Small intestine (tissue), 16 donors: ENCODE measurements at places on chromosomes 2 and 18.

- DNase-seq: peak; percentile 22
Measured at GRCh38 chr2:7703048-7703447, 785.8 kb downstream of the RNF144A start.

DNA sequence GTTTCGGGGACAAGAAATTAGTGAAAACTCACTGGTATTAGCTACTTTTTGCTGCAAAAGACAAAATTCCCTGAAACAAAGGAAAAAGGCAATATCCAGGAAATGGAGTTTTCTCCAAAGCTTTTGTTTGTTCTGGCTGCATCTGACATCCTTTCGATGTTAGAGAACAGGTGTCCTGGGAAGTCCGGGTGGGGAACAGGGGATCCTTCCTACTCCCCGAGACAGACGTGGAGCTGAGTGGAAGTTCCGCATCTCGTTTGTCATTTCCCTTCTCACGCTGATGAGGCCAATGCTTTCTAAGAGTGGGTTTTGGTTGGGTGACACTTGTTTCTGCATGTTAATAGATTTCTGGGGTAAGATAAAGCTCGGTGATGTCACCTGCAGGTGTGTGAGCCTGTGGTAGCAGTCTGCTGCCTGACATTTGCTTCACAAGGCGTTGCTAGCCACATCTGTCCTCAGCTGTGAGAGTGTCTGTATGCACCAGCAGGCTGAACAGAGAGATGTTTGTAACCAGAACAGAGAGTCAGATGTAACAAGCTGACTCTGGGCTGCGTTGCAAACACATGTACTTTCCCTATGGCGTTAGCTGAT, 125.9 kb downstream of the ACOXL start:
- DNase-seq: peak; percentile 63

DNA sequence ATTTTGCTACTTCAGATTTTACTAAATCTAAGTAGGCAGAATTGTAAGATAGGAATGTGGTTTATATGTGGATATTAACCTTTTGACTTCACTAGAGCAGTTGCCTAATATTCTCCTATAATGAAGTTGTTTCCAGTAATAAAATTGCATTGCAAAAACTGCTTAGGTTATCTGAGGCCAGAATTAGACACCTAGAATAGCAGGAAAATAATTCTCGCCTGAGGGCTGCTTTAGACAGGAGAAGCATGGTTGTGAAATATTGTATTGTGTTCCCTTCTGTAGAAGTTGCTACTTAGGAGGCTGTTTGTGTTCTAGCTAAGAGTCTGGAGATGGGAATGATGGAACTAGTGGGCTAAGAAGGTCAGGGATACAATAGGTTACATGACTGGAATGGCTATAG, 146.3 kb downstream of the PLCL1 start:
- no peak for DNase-seq

DNA sequence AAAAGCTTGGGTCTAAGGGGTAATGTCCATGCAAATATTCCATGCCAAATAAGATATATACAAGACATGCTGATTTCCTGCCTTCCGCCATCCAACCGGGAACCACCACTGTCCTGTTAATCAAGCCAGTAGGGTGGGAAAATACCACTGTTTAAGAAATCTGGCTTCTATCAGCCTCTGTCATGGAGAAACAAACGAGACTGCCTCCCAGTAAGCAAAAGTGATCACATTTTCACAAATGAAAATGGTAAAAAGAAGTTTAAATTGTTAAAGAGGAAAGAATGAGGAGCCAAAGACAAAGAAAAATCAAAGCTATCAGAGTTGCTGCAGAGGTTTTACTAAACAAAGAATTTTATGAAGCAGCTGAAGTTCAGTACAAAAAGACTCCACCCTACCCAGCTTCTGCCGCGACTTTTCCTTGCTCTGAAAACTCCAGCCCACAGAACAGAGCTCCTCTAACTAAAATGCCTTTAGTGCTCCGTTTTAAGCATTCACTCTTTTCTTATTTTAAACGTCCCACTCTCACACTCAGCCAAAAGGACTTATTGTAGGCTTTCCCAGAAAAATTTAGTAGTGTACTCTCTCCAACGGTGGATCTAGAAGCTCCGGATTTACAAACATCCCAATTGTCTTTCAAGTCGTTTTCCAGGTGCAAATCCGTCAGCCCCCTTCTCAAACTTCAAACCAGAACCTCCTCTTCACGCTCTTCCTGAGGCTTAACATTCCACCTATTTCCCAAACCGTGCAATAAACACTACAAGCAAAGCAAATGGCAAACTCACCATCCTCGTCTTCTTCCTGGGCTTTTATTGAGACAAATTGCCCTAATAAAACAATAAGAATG, 613 bp downstream of the COL5A2 start:
- DNase-seq: peak; percentile 3

GRCh38 chr18:57149051-57149450, 2.2 kb downstream of the BOD1L2 start:
- DNase-seq: no peak

GRCh38 chr18:27206411-27206810, 21.3 kb upstream of the CHST9 start:
- peak; percentile 87 for DNase-seq

DNA sequence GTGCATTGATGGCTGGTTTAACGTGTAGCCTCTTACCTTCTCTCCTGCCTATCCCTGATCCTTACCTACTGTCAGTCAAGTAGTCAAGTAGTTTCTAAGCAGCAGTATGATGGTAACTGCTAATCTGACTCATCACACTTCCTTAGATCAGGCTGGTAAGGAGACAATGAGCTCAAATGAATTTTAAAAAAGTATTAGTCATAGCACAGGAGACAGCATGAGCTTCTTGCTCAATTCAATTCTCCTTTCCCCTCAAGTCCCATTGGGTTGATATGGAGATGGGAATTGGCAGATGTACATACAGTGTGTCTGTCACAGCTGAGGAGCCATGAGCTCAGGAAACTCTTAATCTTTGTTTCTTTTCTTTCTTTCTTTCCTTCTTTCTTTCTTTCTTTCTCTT, 799.7 kb downstream of the LRP1B start:
- no peak for DNase-seq

DNA sequence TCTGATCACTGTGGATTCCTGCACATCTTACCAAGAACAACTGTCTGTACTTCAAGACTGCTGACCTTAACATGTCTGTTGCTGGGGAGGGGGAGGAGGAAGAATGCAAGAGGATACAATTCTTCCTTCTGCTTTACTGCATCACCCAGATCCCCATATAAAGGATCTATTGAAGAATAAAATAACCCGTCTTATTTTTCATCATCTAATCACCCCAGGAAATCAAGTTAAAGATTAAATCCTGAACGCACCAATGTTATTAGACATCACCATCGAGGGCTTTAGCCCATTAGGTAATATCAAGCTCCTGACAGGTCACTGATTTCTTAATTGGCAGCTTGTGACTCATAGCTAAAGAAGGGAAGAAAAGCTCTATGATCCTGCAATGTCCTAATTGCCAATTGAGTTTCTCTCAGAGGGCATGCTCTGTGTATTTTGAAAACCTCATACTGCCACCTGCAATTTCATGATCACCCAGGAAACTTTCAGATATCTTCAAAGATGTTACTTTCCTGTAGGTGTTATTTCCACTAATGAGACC, 75.4 kb upstream of the KCNE4 start:
- no peak for DNase-seq

DNA sequence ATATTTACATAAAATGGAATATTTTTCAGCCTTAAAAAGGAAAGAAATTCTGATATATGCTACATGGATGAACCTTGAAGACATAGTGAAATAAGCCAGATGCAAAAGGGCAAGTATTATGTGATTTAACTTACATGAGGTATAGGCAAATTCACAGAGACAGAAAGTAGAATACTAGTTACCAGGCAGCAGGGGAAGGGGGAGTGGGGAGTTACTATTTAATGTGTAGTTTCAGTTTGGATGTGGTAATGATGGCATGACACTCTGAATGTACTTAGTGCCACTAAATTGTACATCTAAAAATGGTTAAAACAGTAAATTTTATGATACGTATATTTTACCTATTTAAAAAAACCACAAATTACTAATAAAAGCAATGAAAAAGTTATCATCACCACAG, 12.1 kb downstream of the METTL4 start:
- DNase-seq: no peak

DNA sequence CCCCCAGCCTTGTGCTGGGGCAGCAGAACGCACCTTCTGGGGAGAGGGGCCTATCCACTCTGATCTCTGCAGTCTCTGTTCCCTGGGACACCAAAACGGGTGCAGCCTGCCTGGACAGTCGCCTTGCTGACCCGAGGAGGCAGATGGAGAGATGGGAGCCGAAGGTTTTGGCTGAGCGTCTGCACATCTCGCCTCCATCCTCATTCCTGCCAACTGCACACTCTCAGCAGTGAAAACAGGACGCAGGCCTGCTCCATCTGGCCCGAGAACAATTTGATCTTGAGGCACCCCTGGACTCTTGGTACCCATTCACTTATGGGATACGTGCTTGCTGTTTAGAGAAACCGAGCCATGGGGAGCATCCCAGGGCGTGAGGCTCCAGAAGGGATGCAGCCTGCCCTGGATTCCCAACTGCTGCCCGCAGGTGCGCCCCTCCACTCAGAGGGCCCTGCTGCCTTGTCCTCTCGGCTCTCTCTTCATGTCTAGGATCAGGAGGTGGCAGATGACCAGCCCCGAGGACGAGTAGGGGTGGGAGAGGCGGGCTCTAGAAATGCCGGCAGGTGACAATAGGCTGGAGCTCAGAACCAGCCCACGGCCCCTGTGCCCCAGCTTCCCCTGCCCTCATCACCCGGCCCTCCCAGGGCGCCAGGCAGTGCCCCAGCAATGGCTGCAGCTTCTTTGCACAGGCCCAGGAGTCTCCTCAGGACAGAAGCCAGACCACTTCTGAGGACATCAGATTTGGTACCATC, 9.1 kb upstream of the SEMA4C start:
- no peak for DNase-seq

DNA sequence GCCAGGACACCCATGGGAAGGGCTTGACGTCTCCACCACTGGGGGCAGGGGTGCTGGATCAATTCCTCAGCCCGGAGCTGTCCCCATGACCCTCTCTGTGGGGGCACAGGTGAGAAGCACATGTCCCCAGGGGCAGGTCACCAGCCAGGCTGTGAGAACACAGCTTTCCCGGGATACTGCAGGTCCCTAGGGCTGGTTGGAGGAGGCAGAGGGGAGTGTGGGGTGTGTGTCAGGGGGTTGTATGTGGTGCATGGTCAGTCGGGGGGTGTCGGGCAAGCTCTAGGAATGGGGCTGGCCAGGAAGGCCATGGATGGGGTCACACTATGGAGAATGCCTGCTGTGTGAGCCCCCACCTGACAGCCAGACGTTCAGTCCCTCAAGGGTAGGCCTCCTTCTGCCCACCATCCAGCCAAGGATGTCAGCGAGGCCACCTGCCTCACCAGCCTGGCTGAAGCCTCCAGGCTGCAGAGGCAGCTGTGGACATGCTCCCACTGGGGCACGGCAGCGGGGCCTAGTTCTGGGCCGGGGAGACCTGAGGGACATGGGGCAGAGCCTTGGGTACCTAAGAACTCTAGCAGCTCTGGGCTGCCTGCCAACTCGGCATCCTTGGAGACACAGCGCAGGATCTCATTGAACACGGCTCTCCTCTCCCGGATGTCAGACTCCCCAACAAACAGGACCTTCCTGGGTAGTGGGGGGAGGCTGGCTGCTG, 10.3 kb downstream of the HS1BP3 start:
- DNase-seq: no peak

DNA sequence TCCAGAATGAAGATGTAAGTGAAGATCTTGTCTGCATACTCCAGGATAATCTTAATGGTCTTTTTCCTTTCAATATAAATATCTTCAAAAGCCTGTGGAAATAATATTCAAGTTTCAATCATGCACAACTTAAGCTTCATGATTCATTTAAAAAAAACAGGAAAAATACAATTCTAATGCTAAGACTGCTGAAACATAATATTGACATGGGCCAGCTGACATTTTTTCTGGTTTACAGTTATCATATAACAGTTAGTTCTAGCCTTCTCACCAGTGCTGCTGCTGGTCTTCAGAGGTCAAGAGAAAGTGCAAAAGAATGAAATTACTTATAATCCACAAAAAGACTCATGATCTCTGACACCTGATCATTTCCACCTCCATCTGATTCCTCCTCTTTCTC, 110.4 kb upstream of the SCN1A start:
- DNase-seq: no peak

DNA sequence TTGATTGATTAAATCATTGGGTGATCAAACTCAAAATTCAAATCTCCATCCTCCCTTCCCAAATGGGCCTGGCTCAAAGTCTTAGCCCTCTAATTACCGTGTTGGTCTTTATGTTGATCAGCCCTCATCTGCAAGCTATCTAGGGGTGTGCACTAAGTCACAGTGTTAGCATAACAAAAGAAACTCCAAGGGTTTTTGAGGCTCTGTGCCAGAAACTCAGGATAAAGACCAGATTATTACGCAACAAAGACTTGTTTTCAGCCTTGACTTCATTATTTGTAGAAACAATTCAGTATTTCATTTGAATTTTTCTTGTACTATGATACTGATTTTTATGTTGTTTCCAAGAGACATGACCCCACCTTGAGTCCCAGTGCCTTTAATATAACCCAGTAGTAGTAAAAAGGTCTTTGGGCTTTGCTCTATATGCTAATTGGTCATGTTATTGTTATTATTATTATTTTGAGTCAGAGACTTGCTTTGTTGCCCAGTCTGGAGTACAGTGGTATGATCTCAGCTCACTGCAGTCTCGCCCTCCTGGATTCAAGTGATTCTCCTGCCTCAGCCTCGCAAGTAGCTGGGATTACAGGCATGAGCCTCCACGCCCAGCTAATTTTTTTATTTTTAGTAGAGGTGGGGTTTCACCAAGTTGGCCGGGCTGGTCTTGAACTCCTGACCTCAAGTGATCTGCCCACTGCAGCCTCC, 13.9 kb downstream of the PSMD14 start:
- no peak for DNase-seq

DNA sequence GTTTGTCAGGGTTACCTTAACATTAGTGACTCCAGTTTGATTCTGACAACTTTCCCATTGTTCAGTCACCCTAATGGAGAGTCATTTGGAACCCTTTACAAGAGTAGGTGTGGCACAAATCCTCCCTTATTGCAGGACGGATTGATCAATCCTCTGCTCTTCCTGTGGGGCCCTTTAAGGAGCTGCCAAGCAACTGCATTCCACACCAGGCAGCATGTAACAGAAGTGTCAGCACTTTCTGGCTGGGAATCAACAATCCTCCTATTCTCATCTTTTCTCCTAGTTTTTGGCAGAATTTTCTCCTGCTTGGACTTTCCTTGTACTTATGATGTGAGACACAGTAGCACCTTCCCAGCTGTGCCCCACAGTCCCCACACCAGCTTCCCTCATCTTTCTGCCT, 177.8 kb downstream of the ST6GAL2 start:
- DNase-seq: no peak

DNA sequence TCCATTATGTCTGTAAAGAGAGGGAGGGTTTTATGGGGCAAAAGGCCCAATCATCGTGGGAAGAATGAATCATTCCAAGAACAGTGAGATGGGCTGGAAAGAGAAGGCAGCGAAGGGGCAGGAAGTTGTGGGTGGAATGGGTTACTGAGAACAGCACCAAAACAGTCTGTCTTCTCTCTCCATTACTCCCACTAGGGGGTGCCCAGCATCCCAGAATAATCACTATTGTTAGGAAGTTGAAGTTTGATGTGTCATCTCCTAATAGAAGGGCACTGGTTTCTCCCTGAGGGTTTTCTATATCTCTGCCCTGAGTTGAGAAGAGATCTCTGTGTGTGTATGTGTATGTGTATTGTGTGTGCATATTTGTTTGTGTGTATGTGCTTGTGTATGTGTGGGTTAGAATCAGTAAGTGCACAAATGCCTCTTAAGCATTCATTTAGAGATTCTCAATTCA, 76.6 kb upstream of the MAP4K3 start:
- DNase-seq: peak; percentile 61
